ENCODE measurements at places on chromosomes 5 and 9.

DNA sequence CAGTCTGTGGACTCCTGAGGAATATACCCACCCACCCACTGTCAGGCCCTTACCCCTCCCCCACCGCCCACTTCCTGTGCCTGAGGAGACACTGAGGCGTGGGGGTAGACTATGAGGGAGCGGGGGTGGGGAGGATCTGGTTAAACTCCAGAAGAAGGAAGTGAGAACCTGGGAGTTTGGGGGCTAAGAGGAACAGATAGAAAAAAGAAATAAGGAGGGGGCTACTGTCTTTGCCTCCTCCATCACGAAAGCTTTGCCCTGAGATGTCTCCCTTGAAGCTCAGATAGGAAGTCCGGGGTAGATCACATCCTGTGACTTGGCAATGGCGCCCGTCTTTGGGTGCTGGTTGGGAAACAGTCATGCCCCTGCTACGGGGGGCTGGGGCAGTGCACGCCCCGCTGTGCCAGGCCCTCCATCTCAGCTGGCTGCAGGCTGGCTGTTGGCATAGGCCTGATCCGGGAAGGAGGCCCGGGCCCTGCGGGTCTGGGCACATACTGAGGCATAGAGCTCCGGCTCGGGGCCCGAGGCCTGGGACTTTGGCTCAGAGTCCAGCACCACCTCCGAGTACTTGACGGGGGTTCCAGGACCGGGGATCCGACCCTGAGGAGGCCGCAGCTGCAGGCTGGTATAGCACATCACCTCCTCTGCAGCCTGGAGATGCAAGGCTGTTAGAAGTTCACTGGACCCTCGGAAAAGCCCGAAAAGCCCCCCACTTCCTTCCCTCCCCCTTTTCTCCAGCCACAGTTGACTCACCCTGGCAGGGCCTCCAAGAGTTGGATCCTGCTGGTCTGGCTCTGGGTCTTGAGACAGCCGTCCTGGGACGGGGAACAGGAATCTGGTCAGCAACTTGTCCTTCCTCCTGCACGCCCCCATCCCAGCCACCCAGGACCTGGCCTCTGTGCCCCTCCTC lies 1.0 kb downstream of the SIT1 start:
- no peak for DNase-seq

DNA sequence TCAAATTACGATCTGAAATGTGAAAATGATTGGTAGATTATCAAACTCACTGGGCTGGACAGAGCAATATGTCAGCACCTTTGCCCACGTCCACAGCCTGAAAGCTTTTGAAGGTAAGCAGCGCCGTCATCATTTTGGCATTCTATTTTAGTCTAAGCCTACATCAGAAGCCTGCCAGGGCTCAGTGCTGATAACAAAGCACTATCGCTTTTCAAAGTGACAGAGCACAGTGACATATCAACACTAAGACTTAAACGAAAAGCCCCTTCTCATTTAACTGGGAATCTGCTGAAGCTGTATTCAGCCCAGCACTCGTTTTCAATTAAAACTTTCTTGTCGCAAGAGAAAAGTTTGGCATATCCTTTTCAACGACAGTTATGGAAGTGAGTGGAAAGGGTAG lies 1076.3 kb downstream of the PTPRD start:
- DNase-seq: no peak

DNA sequence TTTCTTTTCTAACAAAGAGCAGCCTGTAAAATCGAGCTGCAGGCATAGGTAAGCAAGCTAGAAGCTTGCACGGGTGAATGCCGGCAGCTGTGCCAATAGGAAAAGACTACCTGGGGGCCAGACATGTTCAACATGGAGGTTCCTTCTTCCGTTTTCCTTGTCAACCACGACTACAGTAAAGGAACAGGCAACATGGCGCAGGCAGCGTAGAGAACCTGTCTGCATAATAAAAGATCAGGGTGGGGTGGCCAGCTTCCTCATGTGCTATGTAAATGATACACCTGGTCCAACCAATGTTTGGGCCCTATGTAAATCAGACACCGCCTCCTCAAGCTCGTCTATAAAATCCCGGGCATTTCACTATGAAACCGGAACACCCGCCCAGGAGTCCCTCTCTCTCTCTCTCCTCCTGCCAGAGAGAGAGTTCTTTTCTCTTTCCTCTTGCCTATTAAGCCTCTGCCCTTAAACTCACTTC lies 103.8 kb upstream of the LIFR start:
- DNase-seq: no peak

GRCh38 chr9:114291064-114291474 lies 31.8 kb upstream of the ORM1 start:
- peak; percentile 54 for DNase-seq

DNA sequence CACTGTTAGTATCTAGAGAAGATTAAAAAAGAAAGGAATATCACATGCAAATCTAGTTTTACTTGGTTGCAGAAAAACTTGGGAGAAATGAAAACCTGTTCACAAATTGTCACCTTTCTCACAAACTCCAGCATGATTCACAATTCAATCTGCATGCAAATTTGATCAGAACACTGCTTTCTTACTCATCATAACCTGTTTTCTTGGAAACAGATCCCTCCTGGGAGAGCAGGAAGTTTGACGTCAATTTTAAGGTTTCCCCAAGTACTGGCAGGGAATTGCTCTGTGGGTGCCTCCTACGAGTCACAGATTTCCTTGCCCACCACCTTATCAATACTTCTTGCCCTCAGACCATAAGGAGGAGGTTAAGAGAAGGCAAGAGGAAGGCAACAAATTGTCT lies 30.2 kb upstream of the HTR4 start:
- DNase-seq: no peak

- no peak for DNase-seq
Measured at GRCh38 chr5:35115920-35116319, 68.2 kb upstream of the AGXT2 start.

DNA sequence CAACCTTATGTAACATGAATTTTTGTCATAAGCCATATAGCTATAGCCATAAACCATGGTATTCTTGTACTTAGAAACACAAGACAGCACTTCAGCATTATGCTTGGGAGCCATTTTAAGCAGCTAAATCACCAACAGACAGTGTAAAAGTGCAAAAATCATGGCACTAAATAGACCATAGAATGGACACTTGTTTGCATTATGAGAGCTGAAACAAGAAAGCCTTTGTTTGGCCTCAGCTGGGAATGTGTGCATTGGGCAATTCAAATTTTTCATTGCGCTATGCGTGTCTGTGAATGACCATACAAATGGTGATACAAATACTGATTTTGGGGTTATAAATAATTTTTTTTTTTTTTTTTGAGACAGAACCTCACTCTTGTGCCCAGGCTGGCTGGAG lies 23.7 kb downstream of the KDM4C start:
- peak; percentile 92 for DNase-seq

- DNase-seq: no peak
Measured at GRCh38 chr9:110087605-110088004, 120.4 kb downstream of the C9orf152 start.

DNA sequence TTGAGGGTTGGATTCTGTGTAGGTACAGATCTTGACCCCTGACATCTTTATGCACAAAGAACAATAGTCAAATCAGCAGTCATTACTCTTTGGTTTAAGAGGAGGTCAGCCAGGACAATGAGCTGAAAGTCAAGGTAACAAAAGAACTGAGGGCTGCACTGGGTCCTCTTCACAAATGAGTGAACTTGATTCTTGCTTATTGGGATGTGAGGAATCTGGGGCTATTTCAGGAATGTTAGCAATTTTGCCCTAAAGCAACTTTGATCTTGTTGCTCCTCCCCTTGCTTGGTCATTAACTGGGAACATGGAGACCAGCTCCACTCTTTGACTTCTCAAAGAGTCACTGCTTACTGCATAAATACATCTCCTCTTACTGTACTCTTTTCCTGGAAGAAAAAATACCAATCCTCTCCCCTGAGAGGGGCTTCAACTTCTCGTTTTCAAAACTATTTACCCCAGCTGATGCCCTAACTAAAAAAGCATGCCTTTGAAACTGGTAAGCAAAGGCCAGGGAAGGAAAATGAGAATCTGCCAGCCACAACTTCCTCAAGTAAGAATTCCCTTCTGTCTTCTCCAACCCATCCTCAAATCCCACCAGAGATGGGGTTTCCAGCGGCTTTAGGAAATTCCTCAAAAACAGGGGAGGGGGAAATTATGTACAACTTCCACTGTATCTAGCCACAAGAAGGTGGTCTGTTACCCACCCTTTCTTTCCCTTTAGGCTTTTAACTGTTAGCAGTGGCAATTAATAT lies 368.3 kb downstream of the ENC1 start:
- no peak for DNase-seq

- no peak for DNase-seq
Measured at GRCh38 chr5:570446-570845, 41.7 kb upstream of the CEP72 start.

DNA sequence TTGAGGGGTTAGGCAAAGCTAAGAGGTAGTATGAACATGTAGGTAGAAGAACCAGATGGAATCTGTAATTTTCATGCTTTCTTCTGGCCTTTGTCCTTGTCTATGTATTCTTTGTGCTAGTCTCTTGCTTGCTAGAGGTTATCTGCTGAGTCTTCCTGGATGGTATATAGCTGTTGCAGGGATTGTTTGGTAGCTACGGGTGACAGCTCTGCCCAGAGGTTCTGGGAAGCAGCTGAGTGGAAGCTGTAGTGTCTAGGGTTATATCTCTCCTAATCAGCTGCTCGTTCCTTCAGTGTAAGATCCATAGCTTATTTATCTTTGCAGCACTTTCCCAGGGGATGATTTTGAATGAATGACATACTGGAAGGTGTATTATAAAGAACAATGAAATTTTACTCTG lies 100.3 kb downstream of the ATG10 start:
- no peak for DNase-seq

GRCh38 chr5:73318308-73318719 lies 130.3 kb downstream of the FOXD1 start:
- DNase-seq: no peak

- no peak for DNase-seq
Measured at GRCh38 chr5:170636801-170637477, 133.1 kb downstream of the KCNIP1 start.

DNA sequence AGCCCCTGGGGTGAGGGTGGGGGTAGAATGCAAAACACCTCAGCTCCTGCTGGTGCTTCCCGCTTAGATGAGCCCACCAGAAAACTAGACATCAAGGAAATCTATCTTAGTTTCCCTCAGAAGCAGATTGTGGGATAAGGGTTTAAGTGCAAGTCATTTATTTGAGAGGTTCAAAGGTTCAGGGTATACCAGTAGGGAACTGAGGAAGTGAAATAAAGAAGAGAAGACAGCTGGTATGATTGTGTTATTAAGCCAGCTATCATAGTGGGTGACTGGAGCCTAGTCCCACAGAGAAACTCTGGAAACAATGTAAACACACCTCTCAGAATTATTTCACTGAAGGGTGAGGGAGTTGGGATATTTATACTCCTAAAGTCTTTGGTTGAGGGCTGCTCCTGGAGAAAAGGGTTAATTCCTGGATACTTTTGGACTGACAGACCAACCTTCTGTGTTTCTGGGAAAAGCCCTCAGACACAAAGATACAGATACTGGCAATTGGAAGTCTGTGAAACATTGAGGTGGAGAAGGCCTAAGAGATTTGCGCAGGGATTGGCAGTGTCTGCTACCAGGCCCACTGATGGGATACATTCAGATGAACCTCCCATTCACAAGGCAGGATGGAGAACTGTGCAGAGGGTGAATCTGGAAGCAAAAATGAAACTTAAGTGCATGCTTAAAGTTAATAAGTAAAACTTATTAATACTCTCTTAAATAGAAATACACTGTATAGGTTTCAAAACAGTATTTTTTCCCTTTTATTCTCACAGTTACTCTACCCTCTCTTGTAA lies 6.4 kb upstream of the DCTN4 start:
- no peak for DNase-seq

GRCh38 chr5:39759701-39760100 lies 334.9 kb upstream of the DAB2 start:
- DNase-seq: no peak

DNA sequence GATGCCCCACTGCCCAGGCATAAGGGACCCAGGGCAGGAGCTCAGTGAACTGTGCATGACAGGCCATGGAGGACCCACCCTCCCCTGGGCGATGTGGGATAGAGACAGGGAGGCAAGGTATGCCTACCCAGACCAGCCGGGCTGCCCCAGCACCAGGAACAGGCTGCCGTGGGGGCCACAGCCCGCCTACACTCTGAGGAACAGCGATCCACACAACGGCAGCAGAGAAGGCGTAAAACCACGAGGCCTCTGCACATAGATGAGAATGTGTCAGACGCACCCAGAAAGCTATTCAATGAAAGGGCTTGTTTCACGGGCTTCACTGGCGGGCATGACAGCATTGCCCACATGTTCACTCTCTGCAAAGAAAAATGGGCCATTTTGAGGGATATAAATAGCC lies 49.5 kb downstream of the SEMA4D start:
- DNase-seq: peak; percentile 97

DNA sequence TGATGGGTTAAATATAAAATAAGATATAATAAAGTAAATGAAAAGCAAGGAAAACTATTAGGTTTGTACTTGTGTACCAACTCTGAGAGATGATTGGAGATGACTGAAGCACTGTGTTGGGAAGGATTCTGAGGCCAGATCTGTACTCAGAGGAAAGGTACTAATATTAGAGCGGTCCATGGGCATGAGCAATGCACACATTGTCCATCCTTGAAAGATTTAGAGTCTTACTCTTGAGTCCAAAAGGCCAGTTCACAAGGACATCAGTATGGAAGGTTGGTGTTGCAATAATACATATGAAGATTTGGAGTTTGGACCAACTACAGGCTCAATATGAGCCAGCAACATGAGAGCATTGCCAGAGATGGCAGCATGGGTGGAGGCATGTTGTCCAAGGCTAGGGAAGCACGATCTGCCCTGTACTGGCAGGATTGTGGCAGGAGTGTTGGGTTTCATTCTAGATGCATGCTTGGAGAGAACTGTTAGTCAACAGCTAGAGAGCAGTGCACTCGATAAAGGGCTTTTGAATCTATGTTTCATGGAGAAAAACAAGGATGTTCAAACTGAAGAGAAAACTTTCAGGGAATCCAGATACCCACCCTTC lies 84.4 kb downstream of the TMEM215 start:
- DNase-seq: no peak

DNA sequence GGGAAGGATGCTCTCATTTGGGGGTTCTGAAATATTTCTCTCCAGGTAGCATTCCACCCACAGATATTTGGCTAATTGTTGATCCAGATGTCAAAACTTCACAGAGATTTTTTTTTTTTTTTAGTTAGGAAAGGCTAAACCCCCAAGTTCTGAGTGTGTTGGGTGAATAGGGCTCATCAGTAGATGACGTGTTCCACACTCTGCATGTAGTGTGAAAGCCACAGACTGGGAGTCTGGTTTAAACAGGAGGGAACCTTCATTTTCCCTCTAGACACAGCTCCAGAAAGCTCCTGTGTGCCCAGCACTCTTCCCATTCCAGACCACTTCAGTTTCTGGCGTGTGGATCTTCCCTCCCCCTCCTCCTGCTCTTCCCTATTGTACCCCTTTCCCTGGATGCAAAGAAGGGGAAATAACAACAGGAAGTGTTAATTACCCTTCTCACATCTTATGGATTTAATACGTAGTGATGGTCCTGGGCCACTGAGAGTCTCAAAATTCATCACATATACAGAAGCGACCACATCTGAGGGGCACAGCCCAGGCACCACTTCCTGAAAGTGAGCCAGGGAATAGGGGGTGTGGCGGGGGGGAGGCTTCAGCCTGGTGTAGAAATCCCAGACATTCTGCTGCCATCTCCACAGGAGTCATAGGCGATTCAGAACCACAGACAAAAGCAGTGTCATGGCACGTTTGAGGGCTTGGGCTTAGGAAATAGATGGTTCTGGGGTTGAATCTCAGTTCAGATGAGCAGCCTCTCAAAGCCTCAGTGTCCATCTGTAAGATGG lies 65.1 kb downstream of the DAP start:
- no peak for DNase-seq

GRCh38 chr9:121271368-121272341 lies 3.7 kb downstream of the GSN start:
- DNase-seq: peak; percentile 72
